ENCODE measurements at places on chromosomes 1 and 21. TPM values are rescaled to one million over a fixed set of nuclear protein-coding genes. Genes with fewer than 3 reads are reported as not detected.

GRCh38 chr1:244653439-244654107 is 647 bp downstream of the DESI2 start:
- DNase-seq = no peak

DNA sequence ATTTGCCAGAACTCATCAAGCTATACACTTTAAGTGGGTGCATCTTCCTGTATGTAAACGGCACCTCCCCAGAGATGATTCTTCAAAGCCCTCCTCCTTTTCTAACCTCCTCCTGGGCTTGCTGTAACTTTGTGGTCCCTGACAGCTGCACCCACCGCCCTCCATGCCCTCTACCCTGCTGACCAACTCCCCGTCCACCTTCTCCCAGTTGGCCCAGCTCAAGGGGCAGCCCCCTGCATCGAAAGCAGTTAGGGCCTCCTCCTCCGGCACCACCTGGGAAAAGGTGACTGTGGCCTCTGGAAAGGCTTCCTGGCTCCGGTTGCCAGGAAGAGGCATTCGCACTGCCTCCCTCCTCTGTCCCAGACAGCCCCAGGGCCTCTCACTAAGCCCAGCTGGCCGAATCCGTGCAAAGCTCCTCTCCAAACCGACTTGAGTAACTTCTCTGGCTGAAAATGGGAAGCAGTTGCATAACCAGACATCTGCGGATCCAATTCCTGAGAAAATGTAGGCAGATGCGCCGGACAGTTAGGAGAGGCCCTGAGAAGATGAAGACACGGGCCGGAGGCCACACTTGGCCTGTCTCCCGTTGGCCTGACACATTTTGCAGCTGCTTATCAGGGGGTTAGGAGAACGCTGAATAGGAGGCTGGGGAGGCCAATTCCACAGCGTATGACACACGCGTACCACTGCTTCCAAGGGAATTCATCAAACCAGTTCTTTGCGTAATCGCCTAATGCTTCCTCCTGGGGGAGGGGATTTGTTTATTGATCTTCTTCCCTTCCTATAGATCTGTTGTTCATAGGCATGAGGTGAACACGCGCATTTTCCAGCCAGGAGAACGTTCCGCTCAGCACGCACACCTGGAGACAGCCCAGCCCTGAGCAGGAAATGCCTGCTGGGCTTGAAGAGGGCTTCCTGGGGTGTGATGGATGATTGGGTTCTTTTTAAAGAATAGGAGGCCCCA is 48.7 kb upstream of the COL6A2 start:
- DNase-seq = no peak

GRCh38 chr21:42500736-42501135 is 4.7 kb upstream of the RSPH1 start:
- no peak for DNase-seq

GRCh38 chr21:41245509-41246135 is 71.0 kb upstream of the FAM3B start:
- DNase-seq = no peak

DNA sequence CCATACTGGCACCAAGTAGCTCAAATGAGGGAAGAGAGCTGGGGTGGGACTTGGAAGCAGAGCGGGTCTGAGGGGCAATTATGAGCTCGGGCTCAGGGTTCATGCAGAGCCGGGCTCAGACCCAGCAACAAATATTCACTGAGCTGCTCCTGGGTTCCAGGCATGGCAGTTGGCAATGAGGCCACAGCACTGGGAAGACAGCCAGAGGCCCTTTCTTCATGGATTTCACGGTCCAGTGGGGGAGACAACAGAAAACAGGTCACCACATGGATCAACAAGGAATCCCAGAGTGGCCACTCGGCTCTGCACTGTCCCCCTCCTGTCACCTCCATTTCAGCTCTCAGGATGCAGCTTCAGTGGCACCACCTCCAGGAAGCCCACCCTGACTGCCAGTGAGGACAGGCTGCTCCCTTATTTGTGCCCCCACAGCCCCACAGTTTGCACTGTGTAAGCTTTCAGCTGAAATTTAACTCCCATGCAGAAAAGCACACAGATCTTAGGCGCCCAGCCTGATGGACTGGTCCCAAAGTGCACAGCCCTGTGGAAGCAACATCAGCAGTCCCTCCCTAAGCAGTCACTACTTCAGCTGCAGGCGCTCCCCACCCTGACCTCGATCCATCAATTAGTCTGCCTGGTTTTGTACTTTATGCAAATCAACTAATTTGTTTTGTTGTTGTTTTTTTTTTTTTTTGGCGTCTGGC is 22.4 kb downstream of the ARHGEF19 start:
- DNase-seq = no peak

GRCh38 chr1:59678493-59679228 is 136.1 kb upstream of the HOOK1 start:
- no peak for DNase-seq

GRCh38 chr1:211326140-211326527 is 499 bp upstream of the TRAF5 start:
- no peak for DNase-seq

DNA sequence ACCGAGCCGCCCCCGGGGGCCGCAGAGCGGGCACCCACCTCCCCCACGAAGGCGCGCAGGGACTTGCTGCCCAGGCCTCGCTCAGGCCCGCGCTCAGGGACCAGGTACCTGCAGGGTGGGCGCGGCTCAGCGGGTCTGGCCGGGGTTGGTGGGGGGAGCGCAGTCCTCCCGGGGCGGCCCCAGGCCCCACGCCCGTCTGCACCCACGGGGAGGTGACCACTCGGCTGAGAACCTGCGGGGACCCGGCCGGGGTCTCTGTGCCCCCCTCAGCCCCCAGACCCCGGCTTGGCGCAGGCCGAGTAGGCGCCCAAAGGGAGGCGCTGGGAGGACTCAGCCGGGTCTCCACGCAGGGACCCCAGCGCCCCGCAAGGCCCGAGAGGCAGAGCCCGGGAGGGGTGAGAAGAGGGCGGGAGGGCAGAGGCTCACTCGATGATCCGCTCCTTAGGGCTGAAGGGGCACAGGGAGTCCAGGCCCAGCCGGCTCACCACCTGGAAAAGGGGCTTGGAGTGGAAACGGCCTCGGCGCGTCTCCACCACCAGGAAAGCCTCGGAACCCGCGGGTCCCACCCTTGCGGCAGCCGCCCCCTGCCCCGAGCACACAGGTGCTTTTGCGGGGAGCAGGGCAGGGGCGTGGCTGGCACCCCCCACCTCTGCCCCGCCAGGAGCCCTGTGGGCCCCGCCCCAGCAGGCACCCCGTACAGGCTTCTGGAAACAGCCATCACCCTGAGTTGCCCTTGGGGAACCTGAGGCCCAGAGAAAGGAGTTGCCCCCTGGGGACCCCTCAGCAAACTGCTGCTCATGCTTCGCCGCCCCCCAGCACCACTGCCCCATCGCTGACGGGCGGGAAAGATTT is 9.3 kb downstream of the FTCD start:
- DNase-seq = no peak

DNA sequence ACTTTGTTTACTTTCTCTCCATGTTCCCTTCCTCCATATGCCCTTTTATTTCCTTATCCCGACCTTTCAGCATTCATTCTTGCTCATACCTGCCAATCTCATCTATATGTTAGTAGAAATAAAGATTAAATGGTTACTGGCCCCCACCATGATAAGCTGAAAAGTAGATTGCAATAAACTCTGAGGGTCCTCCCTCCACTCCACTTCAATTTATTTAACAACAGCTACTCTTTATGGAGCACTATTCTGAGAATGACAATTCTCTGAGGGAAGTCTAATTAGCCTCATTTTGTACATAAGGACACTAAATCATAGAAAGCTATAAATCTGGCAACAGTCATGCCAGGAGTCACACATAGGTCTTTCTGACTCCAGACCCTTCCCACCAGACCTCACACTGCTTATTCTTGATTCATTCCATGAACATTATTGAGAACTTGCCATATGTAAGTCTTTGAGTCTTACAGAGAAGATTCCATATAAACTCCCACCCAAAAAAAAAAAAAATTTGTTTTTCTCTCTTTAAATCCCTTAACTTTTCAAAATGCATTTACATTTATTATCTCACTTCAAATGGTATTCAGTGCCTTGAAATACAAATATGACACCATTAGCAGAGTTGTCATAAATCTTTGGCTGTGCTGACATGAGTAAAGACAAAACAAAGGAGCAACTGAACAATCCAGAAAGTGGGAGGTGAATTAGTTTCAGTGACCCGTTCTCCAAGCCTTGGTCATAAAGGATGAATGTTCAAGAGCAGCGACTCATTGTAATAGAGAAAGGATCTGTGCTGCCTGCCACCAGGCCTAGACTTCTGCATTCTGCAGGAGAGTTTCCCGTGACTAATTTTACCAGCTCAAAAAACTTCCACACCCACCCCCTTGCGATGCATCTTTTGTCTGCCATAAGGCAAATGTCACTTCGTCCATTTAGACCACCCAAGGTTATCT is 28.5 kb downstream of the PALMD start:
- no peak for DNase-seq

GRCh38 chr1:243413431-243414151 is 157.8 kb downstream of the SDCCAG8 start:
- DNase-seq = no peak

- DNase-seq = no peak
Measured at GRCh38 chr1:206821493-206821892, 43.9 kb upstream of the IL20 start.

- no peak for DNase-seq
Measured at GRCh38 chr21:46420241-46421190, 38.2 kb upstream of the DIP2A start.

GRCh38 chr1:176029155-176029554 is 177.9 kb downstream of the COP1 start:
- DNase-seq = no peak

- DNase-seq = no peak
Measured at GRCh38 chr1:64116537-64116936, 86.9 kb upstream of the UBE2U start.

DNA sequence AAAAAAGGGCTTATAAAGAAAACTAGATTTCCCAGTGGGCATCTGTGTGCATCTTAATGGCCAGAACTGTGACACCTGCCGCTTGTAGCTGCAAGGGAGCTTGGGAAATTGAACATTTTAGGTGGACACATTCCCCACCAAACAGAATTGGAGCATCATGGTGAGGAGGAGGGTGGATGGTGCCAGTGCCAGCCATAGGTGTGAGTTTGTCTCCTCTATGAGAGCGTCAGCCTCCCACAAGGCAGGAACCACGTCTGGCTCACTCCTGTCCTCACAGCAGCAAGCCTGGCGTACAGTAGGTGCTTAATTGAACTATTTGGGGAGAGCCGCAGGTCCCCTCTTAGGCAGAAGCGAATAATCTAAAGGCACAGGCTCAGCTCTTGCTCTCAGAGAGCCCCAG is 124.5 kb upstream of the TMEM51 start:
- no peak for DNase-seq

GRCh38 chr1:229170778-229171505 is 100.0 kb upstream of the RAB4A start:
- no peak for DNase-seq

DNA sequence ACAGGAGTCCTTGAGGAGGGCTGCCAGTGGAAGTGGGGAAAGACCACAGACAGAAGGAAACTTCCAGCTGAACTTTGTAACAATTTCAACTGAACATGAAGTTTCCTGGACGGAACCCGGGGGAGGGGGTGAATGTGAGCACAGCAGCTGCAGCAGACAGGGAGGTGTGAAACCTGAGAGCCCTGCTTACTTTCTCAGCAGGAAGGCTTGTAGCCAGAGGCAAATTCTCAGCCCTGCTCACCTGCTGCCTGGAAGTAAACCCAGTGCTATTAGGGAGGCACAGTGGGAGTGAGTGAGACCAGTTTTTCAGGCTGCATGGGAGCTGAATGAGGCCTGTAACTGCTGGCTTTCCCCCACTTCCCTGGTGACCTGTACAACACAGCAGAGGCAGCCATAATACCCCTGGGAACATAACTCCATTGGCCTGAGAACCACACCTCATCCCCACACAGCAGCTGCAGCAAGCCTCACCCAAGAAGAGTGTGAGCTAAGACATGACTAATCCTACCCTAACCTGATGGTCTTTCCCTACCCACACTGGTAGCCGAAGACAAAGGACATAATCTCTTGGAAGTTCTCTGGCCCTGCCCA is 9.6 kb upstream of the SPRR2F start:
- DNase-seq = peak; percentile 45

- no peak for DNase-seq
Measured at GRCh38 chr1:243325305-243325890, 69.6 kb downstream of the SDCCAG8 start.

DNA sequence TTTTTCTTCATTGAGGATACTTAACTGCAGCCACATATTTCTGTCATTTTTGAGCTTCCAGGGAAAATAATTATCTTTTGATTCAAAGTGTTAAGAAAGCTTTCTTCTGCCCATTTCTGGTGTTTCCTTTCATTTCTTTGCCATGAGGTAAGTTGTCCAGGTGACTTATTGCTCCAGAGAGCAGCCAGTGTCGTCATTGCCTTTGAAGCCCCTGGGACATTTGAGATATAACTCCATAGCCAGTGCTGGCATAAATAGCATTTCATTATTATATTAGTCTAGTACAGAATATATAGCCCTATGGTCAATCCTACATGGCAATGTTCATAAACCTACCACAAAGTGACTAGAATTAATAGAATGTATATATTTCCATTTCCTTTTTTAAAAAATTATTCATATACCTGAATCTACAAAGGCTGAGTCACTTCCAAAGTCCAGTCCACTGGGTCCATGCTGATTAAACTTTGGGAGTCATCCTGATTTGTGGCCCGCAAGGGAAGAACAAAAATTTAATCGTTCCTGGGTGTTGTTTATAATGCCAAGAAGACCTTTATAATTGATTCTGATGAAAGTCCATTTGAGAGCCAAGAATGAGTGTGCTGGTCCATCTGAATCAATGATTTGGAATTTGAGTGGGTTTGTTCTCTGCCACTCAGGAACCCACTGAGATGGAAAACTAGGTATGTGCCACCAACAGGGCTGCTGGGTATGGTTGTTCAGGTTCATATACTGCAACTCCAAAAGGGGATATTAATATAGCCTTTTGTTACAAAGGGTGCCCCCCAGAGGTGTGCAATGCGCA is 221.8 kb upstream of the PLXNA2 start:
- no peak for DNase-seq

The RNF207 gene
- 48.1 TPM for polyA plus RNA-seq

The PPIAL4G gene
- polyA plus RNA-seq = 0.04 TPM

The RPTN gene
- polyA plus RNA-seq = not detected

The GBP5 gene
- polyA plus RNA-seq = 0.49 TPM

The SYPL2 gene
- 14.0 TPM for polyA plus RNA-seq

The LIPI gene
- 1.0 TPM for polyA plus RNA-seq

The COL8A2 gene
- polyA plus RNA-seq = 2.1 TPM

The ANXA9 gene
- polyA plus RNA-seq = 12.3 TPM

The KCNK2 gene
- polyA plus RNA-seq = 3.1 TPM

The BMP8A gene
- 0.48 TPM for polyA plus RNA-seq

The PTGFRN gene
- polyA plus RNA-seq = 68.1 TPM

The HTR1D gene
- 0.30 TPM for polyA plus RNA-seq

Data from left renal cortex interstitium (tissue), 4 donors.